Activated gamma-delta T cell treated with Interleukin-2 at 50 U/mL for 16 hours (primary cell): ENCODE measurements at places on chromosomes 4 and X.

GRCh38 chrX:149757206-149758067 is 16.4 kb upstream of the HSFX1 start:
- no peak for DNase-seq

- DNase-seq = peak; percentile 36
Observed at GRCh38 chr4:145299380-145300076, 119.1 kb upstream of the OTUD4 start.

- no peak for DNase-seq
Observed at GRCh38 chr4:68987007-68987406, 35.4 kb upstream of the UGT2A3 start.

DNA sequence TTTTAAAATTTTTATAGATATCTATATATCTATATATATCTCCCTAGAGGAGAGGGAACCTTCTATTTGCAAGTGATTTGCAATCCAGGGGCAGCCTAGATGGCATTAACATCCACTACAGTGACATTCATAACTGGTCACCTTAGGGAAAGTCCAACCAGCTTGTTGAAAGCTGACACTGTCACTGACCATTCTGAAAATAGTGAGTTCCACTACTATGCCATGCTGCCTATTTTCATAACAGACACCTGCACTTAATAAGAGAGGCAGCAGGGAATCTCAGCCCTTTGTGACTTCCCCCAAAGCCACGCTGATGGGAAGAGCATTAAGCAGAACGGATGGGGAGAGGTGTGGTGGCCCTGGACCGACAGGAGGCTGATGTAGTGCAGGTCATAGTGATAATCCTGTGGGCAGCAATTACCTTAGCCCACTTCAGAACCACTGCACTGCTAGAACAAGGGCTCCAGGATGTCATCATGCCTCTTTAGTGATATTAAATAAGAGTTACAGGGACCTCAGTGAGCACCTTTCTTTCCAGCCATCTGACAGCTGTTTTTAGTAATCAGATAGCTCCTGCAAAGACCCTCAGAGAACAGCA is 51.3 kb downstream of the GPRIN3 start:
- DNase-seq = no peak

GRCh38 chrX:134640914-134641313 is 17.4 kb downstream of the PLAC1 start:
- DNase-seq = no peak

DNA sequence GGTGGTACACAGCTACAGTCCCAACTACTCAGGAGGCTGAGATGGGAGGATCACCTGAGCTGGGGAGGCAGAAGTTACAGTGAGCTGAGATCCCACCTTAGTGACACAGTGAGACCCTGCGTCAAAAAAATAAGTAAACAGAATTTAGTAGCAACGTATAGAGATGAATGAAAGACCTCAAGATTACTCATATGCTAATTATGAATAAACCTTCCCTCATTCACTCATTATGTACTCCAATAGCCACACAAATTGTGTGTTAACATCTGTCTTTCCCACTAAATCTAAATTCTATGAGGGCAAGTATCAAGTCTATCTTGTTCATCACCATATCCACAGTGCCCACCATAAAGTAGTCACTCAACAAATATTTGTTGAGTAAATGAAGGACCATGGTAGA is 111.5 kb downstream of the LRBA start:
- DNase-seq = no peak

DNA sequence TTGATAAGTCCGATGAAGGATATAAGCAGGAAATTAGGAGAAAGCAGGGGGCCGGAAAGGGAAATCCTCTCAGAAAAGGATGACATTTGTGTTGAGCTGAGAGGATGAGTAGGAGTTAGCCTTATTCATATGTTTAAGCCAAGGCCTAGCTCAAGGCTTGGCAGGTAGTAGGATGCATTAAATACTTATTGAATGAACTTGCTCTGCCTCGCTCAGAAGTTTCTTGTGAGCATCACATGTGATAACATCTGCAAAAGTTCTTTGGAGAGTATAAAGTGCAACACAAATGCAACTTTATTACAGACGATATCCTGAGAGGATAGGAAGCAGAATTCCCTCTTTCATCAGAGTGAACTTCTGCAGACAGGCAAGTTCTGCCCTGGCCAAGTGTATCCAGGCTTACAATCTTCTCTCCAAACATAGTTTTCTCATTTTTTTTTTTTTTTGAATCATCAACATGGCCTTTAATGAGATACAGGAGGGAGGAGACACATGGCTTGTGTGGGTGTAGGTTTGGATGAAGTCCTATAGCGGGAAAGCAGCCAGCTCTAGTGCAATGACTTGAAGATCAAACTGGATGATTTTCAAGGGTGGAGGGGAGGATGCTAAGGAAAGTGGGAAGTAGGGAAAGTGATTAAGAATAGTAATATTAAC is 48.1 kb downstream of the LUZP4 start:
- DNase-seq = no peak

DNA sequence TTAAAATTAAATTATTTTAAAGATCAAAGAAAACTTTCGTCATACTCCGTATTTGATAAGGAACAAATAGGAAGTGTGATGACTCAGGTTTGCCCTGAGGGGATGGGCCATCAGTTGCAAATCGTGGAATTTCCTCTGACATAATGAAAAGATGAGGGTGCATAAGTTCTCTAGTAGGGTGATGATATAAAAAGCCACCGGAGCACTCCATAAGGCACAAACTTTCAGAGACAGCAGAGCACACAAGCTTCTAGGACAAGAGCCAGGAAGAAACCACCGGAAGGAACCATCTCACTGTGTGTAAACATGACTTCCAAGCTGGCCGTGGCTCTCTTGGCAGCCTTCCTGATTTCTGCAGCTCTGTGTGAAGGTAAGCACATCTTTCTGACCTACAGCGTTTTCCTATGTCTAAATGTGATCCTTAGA is at the start of gene CXCL8:
Gene CXCL8 (plus strand): TSS at position 217 of the 426 bp plus-strand sequence. CDS start 90 bp downstream, at position 307.
- no peak for DNase-seq

GRCh38 chr4:170030121-170030520 is 3.9 kb upstream of the MFAP3L start:
- no peak for DNase-seq

DNA sequence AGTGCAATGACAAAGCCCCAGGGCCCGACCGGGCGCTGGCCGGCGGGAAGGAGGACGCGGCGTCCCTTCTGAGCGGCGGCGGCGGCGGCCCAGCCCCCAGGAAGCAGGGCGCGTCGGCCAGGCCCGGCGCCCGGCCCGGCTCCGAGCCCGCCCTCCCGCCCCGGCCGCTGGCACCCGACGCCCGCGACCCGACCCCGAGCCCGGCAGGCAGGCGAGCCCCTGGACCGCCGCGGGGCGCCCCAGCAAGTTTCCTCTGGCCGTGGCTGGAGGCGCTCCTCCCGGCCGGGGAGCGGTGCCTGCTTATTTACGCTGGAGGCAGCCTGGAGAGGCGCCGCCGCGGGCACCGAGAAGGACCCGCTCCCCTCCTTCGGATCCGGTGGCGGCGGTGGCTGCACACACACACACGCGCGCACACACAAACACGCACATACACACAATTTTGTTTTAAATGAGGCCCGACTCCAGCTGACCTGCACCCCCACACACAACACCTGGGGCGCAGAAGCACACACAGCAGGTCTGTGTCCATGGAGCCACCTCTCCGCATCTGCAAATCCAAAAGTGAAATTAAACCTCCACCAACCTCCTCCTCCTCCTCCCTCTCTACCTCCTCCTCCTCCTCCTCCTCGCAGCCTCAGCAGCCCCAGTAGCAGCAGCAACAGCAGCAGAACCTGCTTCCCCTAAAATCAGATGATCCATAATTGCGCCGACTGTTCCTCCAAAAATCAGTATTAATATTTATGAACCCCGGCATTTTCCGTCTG is 669 bp downstream of the IRF2 start:
- peak; percentile 18 for DNase-seq

DNA sequence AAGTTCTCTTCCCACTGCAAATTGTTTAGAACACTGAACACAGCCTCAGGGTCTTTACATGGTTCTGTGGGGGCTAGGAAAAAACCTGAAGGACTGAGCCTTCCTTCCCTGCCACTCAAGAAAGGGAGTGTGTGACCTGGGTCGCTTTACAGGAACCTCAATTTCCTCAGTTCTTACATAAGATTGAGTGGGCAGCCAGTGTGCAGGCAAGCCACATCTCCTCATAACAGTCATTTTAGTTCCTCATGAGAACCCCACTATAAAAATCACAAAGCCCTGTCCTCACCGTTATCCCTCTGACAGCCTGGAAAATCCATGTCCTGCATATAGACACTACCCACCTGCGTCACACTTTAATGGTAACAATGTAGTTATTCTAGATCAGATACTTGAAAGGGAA is 2.1 kb upstream of the ETDC start:
- no peak for DNase-seq

DNA sequence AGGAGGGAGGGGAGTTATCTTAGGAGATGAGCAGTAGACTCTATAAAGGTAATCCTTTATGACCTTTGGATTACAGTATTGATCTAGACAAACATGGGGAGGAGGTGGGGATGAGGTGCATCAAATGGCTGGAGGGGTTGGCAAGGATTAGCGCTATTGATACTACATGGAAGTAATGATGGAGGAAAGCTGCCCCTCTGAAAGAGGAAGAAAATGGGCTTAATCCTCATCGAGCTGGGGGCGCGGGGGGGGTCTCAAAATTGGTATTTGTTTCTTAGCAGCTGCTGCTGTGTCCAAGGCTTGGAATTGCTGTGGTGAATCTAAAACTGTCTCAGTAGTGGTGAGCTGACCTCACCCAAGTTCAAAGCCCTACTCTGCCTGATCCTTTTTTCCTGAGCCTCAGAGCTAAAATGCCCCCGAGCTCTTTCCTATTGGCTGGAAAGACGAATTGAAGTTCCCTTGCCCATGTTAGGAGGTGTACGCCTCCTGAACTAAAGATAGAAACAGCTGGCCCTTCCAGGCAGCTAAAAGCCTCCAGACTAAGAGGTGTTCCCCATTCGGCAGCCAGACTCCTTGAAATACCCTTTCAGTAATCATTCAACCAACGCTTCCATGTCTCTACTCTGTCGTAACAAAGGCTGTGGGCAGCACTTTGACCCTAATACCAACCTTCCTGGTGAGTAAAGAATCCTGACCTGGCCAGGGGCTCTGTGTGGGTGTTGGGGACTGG is at the start of gene ITGB1BP2:
Gene ITGB1BP2 (plus strand): TSS at position 556 of the 730 bp plus-strand sequence. CDS start 57 bp downstream, at position 613.
- no peak for DNase-seq

DNA sequence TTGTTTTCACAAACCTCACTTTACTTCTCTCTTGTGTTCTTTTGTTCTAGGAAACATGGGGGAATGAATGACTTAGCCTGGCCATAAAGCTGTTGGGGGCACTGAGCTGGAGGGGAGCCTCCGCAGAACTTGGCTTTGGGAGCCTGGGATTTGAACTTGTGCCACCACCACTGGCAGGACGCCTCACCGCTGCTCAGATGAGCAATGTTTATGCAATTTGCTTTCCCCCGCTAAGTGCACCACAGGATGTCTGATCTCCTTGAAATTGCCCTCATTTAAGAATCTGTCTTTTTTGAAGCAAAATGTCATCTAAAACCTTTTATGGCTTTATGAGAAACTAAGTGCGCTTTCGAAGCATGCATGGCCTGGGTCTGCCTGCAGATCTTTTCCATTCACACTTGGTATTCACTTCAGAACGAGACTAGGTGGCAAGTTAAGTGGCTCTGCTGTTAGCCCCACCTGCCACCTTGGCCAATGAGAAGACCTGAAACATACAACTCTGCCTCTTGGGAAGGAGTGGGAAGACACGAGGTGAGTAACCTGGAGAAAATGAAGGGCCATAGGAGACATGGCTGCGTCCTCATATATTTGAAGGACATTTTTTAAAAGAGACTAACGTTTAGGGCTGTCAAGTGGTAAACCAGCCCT is 119.3 kb downstream of the LDB2 start:
- DNase-seq = no peak
